ENCODE measurements at places on chromosomes 2 and 18.

GRCh38 chr2:149715005-149715592 is 127.5 kb upstream of the MMADHC start:
- no peak for DNase-seq

GRCh38 chr2:19540739-19541525 is 182.5 kb upstream of the OSR1 start:
- no peak for DNase-seq

GRCh38 chr2:113010088-113010487 is 4.8 kb downstream of the IL36A start:
- no peak for DNase-seq

- DNase-seq: no peak
Observed at GRCh38 chr2:235268535-235268934, 225.3 kb upstream of the AGAP1 start.

DNA sequence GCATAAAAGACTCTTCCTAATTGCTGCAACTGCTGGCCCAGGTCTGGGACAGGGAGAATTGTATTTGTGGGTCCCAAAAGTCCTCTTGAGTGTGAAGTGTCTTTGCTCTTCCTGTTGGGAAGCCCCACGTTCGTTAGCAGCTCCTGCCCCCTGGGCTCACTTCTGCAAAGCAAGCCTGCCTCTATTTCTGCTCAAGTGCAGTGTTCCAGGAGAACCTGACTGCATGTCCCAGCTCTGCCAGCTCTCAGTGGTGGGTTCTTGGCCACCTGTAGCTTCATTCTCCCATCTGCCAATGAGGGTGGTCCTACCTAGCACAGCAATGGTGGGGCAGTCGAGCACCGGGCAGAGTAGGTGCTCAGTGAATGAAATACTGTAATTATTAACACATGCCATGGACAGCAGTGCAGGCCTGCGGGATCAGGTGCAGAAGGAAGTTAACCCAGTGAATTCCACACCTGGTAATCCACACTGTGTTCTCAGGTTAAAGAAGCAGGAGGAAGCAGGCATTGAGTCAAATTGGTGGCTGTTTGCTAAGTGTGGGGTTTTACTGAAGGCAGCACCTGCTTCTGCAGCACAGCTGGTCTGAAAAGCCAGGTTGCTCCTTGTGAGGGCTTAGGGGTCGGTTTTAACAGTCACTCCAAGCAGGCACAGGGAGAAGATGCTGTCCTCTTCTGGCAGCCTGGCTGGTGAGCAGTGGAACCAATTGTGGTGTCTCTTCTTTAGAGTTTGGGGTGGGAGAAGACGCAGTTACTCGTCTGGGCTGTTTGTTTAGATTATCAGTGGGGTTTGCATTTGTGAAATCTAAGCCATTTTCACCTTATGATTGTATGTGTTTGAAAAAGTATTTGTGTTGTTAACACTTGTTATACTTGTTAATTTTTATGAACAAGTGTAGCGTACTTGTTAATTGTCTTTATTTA is 54.3 kb downstream of the DGKD start:
- no peak for DNase-seq

GRCh38 chr2:156691014-156691413 is 254.8 kb downstream of the GPD2 start:
- no peak for DNase-seq

- DNase-seq: no peak
Observed at GRCh38 chr2:42567364-42567763, 1.1 kb upstream of the MTA3 start.

DNA sequence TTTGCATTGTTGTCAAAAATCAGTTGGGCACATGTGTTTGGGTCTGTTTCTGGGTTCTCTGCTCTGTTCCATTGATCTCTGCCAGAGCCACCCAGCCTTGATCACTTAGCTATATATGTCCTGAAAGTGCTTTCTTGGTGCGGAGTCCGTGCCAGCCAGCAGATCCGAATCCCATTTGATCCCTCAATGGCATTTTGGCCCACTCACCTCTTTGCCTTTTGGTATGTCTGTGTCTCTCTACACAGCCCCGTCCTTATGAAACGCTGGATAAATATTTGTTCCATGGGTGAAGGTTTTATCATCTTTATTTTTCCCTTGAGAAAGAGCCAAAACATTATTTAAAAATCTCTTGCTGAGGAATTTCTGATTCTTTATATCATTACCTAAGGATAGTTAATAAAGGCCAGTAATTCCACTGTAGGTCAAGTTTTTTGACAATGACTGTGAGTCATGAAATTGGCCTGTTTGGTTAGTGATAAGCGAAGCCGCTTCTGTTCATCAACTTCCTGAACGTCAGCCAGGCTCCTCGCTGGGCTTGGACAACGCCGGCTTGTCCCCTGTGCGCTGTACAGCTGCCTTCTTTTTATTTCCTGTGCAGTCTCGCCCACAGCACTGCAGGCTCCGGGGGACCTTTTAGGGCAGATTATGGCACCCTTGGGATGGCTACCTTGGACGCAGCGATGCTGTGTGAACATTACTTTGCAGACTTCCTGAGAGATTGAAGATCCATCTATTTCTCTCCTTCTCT is 24.9 kb downstream of the MTCL1 start:
- DNase-seq: no peak

GRCh38 chr2:230751062-230751461 is 38.4 kb downstream of the CAB39 start:
- no peak for DNase-seq

DNA sequence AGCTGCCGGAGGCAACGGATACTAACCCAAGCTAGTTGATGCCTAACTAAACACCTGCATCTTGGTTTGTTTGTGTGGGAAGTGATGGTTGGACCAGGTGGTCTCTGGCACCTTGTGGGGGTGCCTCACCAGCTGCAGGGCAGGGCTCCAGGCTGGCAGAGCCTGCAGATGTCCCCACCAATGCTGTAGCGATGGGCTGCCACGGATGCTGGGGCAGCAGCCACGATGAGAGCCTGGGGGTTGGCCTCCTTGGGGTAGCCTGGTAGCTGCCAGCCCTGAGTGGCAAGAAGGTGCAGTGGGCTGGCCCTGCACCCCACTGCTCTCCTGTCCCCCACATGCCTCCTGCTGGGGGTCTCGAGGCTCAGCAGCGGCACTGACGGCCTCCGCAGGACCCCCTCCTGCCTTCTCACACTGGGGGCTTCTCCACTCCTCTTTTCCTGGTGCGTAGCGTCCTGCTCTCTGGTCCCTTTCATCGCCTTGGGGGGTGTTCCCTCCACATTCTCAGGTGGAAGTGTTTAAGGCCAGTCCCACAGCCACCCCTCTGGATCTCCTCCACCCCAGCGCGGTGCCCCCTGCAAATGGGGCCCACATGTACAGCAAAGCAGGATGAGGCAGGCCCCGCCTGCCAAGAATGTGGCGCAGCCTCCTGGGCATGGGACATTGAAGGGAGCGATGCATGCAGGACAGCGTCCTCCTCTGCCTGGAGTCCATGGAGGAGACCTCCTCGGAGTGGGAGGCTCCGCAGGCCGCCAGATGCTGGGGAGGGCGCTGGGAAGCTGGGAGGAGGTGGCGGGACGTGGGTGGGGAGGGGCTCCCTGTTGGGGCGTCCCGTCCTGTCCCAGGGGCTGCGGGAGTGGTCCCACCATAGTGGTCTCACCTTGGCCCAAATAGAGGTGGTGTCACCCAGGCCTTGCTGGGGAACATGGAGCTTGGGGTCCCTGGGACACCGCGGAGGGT is 173.1 kb downstream of the ASB1 start:
- no peak for DNase-seq

DNA sequence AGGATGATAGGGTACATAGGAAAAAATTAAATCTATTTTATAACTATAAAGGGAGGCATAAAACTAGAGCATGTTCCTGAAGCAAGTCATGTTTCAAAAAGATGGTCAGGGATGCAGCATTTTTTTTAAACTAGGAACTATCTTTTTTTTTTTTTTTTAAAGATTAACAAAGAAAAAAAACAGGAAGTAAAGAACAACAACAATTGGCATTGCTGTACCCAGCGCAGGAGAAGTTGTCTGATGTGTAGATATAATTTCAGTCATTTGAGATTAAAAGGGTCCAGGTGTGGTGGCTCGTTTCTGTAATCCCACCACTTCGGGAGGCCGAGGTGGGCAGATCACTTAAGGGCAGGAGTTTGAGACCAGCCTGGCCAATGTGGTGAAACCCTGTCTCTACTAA is 41.5 kb downstream of the PMAIP1 start:
- DNase-seq: no peak

- DNase-seq: no peak
Observed at GRCh38 chr2:165055082-165055851, 99.9 kb upstream of the SLC38A11 start.

- DNase-seq: no peak
Observed at GRCh38 chr18:69830189-69830588, 117.5 kb downstream of the CD226 start.

- DNase-seq: no peak
Observed at GRCh38 chr18:44911773-44912172, 231.1 kb downstream of the SETBP1 start.

DNA sequence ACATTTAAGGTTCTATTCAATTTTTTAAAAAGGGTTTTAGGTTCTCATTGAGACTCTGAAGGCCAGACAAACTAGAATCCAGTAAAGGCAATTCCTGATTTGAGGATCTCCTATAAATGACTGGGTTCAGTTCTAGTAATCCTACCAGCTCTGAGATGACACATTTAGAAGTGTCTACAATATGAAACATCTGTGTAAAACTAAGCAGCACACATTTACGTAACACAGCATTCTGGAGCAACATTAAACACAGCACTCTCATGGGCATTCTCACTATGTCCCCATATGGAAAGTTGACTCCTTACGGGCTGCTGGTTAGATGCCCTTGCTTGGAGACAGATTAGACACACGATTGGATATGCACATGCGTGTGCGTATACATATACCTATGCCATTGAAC is 114.4 kb downstream of the ZNF385B start:
- no peak for DNase-seq

DNA sequence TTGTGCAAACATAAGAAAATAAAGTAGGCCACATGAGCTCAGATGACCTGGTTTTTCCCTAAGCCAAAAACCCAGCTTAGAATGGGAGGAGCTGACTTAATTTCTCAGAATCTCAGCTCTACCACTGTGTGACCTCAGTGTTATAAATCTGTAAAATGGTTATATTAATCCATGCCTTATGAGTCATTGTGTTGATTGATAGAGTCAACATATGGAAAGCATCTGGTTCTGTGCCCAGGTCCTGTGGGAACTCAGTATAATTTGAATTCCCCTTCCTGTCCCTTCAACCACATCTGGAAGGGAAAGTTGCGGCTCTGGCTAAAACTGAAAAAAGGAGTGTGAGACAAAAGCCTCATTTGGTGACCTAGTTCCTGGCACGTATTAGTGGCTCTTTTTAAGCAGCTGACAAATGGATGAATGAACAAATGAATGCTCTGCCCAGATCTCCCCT is 25.7 kb downstream of the TMEM177 start:
- no peak for DNase-seq

DNA sequence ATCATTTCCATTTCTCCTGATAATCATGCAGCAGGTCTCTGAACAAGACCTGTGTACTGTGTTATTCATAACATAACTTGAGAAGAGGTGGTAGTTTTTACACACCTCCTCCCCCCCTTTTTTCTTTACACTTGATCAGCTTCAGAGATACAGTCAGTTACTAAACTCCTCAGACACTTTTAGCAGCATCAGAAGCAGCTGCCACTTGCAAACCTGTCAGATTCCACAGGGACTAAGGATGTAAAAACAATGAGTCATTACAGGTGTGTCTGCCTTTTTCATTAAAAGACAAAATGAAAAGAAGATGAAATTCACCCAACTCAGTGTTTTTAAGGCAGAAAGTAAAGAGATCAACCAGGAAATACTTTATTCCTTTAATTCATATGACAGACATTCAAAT is 254.0 kb downstream of the NRXN1 start:
- no peak for DNase-seq

GRCh38 chr2:205989271-205990071 is 96.5 kb downstream of the INO80D start:
- no peak for DNase-seq

- no peak for DNase-seq
Observed at GRCh38 chr18:58401191-58401590, 227.7 kb downstream of the ALPK2 start.

DNA sequence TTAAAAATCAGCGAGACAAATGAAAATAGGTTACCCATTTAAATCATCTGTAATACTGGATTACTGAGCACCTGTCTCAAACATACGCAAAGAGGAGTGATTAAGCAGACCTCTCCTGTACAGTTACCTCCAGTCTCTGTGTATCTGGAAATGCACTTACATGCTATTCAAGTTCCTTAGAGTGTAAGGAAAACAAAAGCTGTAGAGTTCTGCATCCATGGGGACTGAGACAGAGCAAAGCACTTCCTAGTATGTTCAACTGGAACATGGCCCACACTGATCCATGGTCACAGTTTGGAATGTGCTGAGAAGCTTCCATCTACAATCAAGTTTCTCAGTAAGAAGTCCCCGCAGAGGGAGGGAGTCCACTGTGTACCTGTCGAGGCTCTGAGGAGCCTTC is 63.9 kb downstream of the PPP4R1 start:
- no peak for DNase-seq

GRCh38 chr2:56801770-56802169 is 618.0 kb downstream of the CCDC85A start:
- no peak for DNase-seq

DNA sequence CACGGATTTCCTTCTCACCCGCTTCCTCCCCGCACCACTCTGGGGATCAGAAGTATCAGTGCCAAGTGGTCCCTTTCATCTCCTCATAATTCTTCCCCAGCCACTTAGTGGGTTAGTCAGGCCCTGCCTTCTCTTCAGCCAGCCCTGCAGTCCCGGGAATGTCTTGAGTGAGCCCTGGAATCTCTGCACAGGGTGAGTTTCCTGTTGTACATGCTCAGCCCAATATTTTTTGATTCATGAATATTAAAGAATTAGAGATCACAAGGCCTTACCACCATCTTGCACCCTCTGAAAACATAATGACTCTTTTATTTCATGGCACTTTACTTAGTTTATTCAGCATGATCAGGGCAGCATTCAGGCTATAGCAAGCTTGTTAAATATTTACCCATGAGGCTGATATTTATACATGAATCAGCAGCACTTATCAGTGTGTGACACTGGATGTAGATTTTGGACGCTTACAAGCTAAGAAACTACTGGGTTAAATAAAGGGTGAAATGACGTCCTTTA is 159.4 kb upstream of the FOSL2 start:
- no peak for DNase-seq

- no peak for DNase-seq
Observed at GRCh38 chr2:48380989-48381625, 148.8 kb upstream of the STON1 start.

- no peak for DNase-seq
Observed at GRCh38 chr2:159758686-159759085, 39.3 kb downstream of the CD302 start.

GRCh38 chr2:42314892-42315468 is 46.0 kb downstream of the COX7A2L start:
- DNase-seq: no peak

DNA sequence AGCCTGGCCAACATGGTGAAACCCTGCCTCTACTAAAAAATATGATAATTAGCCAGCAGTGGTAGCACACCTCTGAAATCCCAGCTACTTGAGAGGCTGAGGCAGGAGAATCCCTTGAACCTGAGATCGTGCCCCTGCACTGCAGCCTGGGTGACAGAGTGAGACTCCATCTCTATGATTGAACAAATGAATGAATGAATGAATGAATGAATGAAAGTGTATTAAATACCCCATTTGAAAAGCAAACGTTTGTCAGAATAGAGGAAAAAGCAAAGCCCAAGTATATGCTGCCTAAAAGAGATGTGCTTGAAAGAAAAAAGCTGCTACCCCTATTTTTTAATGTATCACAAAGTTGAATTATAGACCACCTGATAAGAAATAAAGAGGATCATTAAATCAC is 89.1 kb upstream of the TTC27 start:
- no peak for DNase-seq

GRCh38 chr2:68548396-68548795 is 81.0 kb downstream of the APLF start:
- no peak for DNase-seq

GRCh38 chr2:203105996-203106395 is 91.3 kb downstream of the NBEAL1 start:
- DNase-seq: no peak

Data from cortex of kidney (tissue), 1 donor.